RWPE2 (cell line): ENCODE measurements at places on chromosomes 5 and 9.

- DNase-seq = no peak
Measured at GRCh38 chr9:137044502-137045177, 1.3 kb downstream of the NPDC1 start.

- no peak for DNase-seq
Measured at GRCh38 chr5:177509991-177510566, 453 bp upstream of the DOK3 start.

DNA sequence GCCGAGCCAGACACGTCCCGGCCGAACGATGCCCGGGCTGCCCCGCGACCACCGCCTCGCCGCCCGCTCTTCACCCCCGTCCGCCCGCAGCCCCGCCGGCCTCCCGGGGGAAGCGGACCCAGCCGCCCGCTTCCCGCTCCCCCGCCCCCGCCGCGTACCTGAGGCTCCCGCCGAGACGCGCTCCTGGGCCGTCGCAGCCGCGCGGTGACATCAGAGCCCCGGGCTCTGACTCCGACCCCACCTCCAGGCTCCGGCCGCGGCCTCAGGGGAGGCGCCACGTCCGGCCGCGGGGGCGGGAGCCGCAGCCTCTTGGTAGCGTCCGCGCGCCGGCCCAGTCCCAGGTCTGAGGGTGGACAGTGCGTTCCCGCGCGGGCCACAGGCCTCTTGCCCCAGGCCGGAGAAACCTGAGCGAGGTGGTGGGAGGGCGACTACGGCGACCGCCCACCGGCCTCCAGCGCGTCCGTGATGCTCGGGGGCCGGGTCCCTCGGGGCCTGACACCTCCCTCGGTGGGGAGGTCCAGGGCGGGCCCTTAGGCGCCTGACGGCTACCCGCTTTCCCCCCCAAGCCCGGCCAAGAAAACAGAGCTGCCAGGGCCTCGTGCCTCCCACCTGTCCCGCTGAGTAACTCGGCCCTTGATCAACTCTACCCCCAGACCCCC, at the start of gene SHROOM1:
SHROOM1 (minus strand) TSS at position 212 of the 659 bp plus-strand sequence. CDS start 4,507 bp downstream, outside the sequence.
- peak; percentile 76 for DNase-seq

GRCh38 chr5:150777685-150778084, 872 bp upstream of the SMIM3 start:
- DNase-seq = no peak

DNA sequence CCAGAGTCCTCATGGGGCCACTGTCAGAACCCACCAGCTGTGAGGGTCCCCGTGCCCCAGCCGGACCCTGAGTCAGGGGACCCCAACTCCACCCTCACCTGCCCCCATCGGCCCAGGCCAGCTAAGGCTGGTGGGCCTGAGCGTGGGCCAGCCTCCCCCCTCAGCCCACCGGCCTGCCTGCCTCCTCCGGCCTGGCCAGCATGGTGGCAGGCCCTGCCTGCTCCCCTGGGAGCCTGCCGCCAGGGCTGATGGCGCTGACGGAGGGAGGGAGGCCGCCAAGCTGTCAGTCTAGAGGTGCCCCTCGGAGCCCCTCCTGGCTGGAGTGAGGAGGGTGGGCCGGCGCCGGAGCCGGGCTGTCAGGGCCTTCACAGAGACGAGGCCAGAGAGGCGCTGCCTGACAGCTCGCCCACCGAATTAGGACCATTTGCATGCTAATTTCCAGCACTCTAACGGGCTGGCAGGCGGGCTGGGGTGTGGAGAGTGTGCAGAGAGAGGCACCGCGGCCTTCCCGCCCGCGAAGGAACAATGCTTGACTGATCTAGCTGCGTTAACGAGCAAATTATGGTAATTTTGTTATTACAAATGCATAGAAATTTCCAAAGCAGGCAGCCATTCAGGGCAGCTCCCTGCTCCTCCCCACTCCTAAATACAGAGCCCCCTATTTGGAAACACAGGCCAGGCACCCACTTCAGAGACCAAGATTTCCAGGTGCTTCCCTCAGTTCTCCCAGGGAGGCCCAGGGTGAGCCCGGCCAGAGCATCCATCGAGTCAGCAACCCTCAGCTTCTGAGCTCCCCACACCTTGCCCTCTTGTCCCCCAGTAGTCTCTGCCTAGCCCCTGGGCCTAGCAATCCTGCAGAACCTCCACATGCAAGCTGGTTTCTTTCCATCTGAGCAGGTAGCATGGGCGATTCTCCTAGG, 169.3 kb downstream of the PAX5 start:
- no peak for DNase-seq

- no peak for DNase-seq
Measured at GRCh38 chr5:160935776-160936175, 83.8 kb upstream of the ATP10B start.

- no peak for DNase-seq
Measured at GRCh38 chr9:113910036-113910639, 34.0 kb downstream of the ZNF618 start.

GRCh38 chr5:176817369-176817840, 7.0 kb downstream of the UNC5A start:
- DNase-seq = no peak

- DNase-seq = no peak
Measured at GRCh38 chr9:33926746-33927485, 110.0 kb downstream of the UBE2R2 start.

GRCh38 chr5:116573279-116573701, 1.3 kb downstream of the SEMA6A start:
- no peak for DNase-seq

GRCh38 chr5:156367597-156367996, 40.6 kb downstream of the SGCD start:
- DNase-seq = no peak

DNA sequence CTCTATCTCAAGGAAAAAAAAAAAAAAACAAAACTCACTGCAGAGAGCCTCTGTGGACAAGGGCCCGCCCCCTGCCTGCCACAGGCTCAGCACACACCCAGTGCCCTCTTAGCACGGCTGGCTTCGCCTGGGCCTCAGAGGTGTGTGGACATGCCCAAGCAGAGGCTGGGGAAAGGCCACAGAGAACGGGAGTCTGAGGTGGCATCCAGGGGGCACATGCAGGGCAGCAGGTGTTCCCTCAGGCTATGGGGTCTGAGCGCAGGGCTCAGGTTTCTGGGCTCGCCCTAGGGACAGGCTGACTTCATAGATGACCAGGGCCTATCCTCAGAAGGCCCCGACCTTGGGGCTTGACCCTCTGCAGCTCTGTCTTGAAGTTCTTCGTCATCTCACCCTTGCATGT, 138.7 kb downstream of the ZNF354C start:
- DNase-seq = peak; percentile 53

- no peak for DNase-seq
Measured at GRCh38 chr9:38337181-38337580, 55.3 kb upstream of the ALDH1B1 start.

- DNase-seq = no peak
Measured at GRCh38 chr9:72312386-72312987, 52.5 kb downstream of the ZFAND5 start.

DNA sequence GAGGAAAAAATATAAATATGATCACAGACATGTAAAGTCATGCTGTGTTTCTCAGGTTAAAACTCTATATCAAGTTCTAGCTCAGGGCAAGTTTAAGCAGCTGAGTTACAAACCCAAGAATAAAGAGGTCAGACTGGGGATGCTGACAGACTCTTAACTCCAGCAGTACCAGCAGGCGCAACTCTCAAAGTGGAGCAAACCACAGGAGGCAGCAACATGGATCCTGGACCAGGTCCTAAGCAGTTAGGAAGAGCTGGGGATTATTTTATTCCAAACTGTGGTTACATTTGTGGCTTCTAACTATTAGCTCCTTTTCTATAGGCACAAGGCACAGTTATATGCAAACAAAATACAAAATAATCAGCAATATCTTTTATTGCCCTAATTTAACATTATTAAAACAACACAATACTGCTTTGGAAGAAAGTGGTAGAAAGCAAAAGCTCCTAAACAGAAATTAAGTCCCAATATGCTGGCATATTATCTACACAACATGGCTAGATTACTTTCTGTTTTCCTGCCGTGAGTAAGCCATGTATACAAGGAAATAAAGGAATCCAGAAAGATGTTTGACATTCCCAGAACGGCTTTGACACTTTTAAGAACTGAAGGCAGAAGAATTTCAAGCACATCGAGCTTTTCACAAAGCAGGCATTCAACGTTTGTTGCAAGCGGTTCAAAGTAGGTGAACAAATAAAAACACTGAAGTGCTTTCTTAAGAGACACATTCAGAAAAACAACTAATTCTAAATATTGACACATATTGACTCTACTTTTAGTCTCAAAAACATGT, 378.8 kb upstream of the ZNF608 start:
- DNase-seq = no peak

GRCh38 chr5:179698935-179699615, at the start of gene CANX:
CANX (plus strand) TSS chr5:179698967; CDS start chr5:179705682, 6,715 bp downstream.
- no peak for DNase-seq

DNA sequence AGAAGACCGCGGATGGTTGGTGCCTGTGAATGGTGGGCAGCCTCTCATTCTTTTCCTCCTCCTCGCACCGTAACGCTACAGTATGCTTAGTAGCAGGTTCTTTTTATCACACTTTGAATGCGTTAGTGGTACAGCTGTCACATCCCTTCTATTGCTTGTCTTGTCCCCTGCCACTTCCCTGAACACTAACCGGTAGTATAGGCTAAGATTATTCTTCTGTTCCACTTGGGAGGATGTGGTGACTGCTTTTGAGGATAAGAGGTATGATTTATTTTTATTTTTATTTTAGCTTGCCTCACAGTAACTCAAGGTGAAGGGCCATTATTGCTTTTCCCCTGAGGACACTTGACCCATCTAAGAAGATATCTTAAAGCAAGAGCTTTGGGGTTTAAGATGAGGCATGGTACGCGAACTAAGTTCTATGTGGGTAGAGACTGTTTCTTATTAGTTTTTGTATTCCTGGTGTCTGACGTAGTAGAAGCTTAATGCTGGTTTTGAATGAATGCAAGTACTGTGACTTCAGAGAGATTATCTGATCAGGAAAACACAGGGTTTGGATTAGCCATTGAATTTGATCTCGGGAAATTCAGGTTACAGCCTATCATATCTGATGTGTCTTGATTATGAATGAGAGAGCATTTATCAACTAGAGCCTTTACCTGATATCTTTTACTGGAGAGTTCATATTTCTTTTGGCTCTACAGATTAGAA, 951 bp downstream of the UNC13B start:
- no peak for DNase-seq

DNA sequence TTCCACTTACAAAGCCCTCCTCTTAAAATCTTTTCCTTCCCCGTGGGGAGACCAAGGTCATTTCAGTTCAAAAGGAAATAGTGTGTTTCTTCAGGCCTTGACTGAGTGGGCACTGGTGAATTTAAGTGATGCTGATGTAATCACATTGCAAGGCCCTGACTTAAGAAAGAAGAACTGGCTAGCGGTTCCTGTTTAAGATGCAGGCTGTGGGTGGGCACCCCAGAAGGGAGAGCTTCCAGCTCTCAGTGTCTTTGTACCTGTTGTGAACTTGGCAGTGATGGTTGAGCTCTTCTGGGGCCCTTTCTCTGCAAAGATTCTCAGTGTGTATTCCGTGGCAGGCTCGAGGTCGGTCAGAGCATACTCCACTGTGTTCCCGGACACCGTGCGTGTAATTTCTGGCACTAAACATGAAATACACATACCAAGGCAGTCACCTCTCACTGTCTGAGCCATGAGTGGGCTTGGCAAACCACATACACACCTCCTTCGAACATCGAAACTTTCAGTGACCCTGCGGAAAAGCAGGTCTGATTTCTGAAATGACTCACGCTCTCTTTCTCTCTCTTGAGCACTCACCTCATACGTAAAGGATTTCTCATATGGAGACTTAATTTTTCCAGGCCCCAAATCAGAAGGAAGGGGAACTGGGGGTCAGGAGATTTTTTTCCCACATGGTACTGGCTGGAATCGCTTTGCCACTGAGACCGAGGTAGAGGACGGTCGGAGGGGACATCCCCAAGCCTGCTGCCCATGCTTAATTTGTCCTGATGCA, 81.9 kb downstream of the TNC start:
- no peak for DNase-seq

DNA sequence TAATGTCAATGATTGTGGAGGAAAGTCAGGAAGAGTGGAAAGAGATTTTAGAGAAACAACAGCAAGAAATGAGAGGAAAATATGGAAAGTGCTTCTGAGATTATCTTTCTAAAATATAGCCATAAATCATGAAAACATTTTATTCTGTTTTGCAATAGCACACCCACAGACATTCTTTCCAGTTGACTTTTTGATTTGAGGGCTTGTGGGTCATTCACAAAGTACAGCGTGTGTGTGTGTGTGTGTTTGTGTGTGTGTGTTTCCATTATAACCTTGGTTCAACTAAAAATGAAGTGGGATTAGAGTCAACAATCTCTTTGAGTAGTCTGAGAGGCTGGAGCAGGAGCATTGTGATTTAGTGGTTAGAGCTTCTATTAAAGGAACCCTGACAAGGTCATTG, 116.6 kb upstream of the GAS1 start:
- DNase-seq = no peak

DNA sequence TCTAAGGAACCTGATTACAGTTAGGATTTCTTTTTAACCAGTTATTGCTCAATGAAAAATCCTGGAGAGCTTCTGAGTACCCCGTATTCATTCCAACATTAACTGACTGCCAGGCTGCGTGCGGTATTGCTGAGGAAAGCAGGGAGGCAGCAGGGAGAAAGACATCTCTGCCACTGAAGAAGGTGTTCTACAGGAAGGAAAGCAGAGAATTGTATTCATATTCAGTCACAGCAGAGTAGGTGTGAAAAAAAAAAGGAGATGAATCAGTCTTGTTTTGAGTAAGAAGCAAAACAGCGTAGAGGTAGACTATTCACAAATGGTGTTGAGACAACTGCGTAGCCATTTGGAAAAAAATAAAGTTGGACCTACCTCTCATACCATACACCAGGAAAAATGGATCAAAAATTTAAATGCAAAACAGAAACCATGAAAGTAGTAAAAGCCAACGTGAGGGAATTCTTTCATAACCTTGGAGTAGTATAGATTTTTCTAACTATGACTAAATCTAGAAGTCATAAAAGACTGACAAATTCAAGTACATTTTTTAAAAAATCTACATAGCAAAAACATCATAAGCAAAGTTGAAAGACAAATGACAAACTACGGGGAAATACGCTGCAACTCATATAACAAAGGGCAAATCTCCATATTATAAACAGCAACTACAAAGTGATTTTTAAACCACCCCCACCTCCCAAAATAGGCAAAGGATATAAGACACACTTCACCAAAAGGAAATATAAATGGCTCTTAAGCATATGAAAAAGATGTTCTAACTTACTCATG, 9.9 kb upstream of the NR4A3 start:
- DNase-seq = no peak

DNA sequence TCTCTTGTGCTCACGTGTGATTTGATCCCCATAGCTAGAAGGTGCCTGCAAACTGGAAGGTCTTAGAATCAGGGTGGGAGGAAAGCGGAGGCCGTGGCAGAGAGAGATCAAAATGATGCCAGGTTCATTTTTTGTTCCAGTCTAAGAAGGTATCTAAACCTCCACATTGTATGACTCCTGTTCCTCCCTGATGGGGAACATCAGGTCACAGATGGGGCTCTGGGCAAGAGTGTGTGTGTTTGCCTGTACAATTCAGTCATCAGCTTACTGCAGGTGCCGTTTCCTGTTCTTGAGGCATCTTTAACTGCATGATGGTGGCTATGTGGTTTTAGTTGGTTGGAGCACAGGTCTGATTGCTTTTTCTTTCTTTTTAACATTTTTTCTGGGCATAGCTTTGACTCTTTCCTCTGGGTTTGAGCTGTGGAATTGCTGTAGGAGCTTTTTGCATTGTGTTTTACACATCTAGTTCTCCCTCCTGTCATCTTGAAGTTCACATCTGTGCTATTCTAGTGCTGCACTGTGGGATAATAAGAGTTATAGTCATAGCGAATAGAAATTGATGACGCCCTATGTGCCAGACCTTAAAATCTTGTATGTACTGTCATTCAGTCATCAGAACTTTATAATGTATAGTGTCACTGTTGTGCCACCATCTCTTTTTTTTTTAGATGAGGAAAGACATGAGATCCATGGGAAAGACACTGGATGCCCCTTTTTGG, 30.8 kb downstream of the ARHGAP26 start:
- DNase-seq = no peak
